ENCODE measurements at places on chromosomes 4 and X. TPM values are rescaled to one million over a fixed set of nuclear protein-coding genes. Genes with fewer than 3 reads are reported as not detected.

TTC29 gene
- not detected for total RNA-seq

RASSF6 gene
- total RNA-seq = 1.1 TPM

DNA sequence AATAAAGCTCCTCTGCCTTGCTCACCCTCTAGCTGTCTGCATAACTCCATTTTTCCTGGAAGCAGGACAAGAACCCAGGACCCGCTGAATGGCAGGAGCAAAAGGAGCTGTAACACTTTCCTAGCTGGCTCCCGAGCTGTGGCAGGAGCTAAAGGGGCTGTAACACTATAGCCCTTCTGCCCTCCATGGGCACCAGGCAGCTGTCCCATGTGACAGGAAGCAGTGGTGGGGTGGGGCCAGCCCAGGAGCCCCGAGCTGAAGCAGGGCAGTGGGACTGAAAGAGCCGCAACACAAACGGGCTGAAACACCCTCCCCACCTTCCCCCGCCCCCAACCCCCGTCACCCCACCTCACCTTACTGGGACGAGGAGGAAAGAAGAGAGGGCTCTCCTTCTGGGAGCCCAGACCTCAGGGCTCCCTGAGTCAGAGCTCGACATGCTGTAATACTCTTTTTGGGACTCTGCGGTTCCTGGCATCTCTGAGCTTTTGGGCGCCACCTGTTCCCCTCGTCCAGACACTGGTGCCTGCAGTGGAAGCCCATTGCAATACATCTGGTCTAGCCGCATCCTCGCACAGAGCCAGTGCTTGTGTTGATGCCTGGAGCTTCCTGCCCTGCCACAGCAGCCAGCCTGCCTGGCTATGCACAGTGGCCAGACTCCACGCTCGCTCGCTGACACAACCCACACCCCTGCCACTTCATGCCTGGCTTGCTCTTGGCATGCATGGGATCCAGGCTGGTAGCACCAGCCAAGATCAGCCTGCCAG lies 39.4 kb downstream of the PPM1K start:
- H3K36me3 ChIP-seq = no peaks in the 10 kb centered on the region
- no peak overlapping the region for H3K4me3 ChIP-seq
- no peak overlapping the region for H3K27ac ChIP-seq
- no peaks in the 10 kb centered on the region for H3K27me3 ChIP-seq

DNA sequence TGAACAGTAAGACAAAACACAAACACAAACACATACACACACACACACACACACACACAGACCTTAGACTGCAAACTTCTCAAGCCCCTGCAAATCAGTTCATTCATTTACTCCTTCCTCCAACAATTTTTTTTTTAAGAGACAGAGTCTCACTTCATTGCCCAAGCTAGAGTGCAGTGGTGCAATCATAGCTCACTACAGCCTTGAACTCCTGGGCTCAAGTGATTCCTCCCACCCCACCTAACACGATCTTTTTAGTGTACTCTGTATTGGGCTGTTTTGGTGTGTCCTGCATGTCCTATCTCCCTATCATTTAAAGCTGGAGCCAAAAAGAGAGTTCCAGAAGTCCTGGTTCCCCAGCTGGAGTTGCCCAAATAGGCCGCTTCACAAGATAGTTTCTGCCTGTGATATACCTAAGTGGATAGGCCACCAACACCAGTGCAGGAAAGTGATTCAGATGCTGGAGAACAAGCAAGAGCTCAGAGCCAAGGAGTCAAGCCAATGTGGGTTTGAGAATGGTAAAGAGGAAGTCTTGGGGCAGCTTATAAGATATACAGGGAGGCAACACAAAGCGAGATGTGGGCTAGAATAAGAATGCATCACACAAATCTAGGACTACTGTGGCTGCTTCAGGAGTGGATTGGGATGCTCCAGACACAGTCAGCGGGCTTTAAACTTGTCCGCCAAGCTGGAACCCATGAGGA lies 85.4 kb upstream of the RAPGEF2 start:
- no peak overlapping the region for H3K4me3 ChIP-seq
- H3K27me3 ChIP-seq = no peaks in the 10 kb centered on the region
- DNase-seq = no peak
- no peaks in the 10 kb centered on the region for H3K36me3 ChIP-seq
- H3K4me1 ChIP-seq = peaks cover 5% of the 10 kb centered on the region
- H3K27ac ChIP-seq = no peak overlapping the region

GRCh38 chrX:7444967-7445366 lies 297.0 kb upstream of the PUDP start:
- peak; percentile 59 for DNase-seq
- H3K4me1 ChIP-seq = peaks cover 13% of the 10 kb centered on the region
- H3K4me3 ChIP-seq = no peak overlapping the region
- no peaks in the 10 kb centered on the region for H3K27me3 ChIP-seq

UGT2B7 gene
- not detected for total RNA-seq

DUSP21 gene
- not detected for total RNA-seq

SAP30 gene
- 38.8 TPM for total RNA-seq

SMIM43 gene
- total RNA-seq = not detected

HS6ST2 gene
- 6.1 TPM for total RNA-seq

RPGR gene
- total RNA-seq = 9.3 TPM

- DNase-seq = no peak
- H3K27me3 ChIP-seq = no peaks in the 10 kb centered on the region
- H3K4me1 ChIP-seq = no peaks in the 10 kb centered on the region
Observed at GRCh38 chrX:149037281-149037870, 467.7 kb downstream of the IDS start.

- no peak overlapping the region for H3K4me3 ChIP-seq
- H3K27ac ChIP-seq = no peak overlapping the region
- DNase-seq = no peak
- H3K27me3 ChIP-seq = no peaks in the 10 kb centered on the region
- H3K4me1 ChIP-seq = no peaks in the 10 kb centered on the region
Observed at GRCh38 chr4:22435652-22436051, 80.2 kb downstream of the ADGRA3 start.

- H3K4me3 ChIP-seq = no peak overlapping the region
Observed at GRCh38 chr4:5956285-5957021, 61.8 kb downstream of the C4orf50 start.

ITGB1BP2 gene
- total RNA-seq = 0.75 TPM

- DNase-seq = peak; percentile 37
- H3K4me3 ChIP-seq = no peak overlapping the region
- peaks cover 24% of the 10 kb centered on the region for H3K4me1 ChIP-seq
- no peak overlapping the region for H3K27ac ChIP-seq
- H3K27me3 ChIP-seq = no peaks in the 10 kb centered on the region
Observed at GRCh38 chrX:41445781-41446358, 1.3 kb upstream of the NYX start.

- peaks cover 4% of the 10 kb centered on the region for H3K4me1 ChIP-seq
- no peak for DNase-seq
- H3K4me3 ChIP-seq = no peak overlapping the region
- peaks cover 38% of the 10 kb centered on the region for H3K27me3 ChIP-seq
- no peaks in the 10 kb centered on the region for H3K36me3 ChIP-seq
Observed at GRCh38 chr4:95551653-95552052, 2.9 kb upstream of the UNC5C start.

SPANXB1 gene
- total RNA-seq = 0.33 TPM

- no peak overlapping the region for H3K27ac ChIP-seq
- H3K4me1 ChIP-seq = no peaks in the 10 kb centered on the region
- peaks cover 3% of the 10 kb centered on the region for H3K36me3 ChIP-seq
- H3K4me3 ChIP-seq = no peak overlapping the region
Observed at GRCh38 chr4:55524844-55525571, 21.7 kb downstream of the CLOCK start.

- H3K27ac ChIP-seq = no peak overlapping the region
- no peak overlapping the region for H3K4me3 ChIP-seq
- no peaks in the 10 kb centered on the region for H3K36me3 ChIP-seq
- no peak for DNase-seq
Observed at GRCh38 chr4:104906276-104906675, 240.4 kb upstream of the TET2 start.

DNA sequence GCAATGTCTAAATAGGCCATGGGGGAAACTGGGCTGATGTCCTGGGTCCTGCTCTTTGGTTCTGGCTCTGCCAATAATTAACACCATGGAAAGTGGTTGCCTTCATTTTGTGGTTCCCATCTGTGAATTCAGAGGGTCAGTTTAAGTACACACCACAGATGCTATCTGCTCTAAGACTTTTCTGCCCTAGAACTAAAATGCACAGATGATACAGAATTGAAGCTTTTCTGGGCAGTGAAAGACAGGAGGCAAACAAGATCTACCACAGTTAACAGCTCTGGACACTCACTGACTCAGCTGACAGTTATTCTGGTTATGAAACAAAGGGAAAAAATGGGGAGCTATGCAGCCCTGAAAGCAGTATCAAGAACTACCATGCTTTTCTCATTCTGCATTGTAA lies 37.3 kb downstream of the APBB2 start:
- no peaks in the 10 kb centered on the region for H3K36me3 ChIP-seq
- no peaks in the 10 kb centered on the region for H3K27me3 ChIP-seq
- DNase-seq = peak; percentile 61
- H3K4me3 ChIP-seq = no peak overlapping the region

FATE1 gene
- not detected for total RNA-seq

DNA sequence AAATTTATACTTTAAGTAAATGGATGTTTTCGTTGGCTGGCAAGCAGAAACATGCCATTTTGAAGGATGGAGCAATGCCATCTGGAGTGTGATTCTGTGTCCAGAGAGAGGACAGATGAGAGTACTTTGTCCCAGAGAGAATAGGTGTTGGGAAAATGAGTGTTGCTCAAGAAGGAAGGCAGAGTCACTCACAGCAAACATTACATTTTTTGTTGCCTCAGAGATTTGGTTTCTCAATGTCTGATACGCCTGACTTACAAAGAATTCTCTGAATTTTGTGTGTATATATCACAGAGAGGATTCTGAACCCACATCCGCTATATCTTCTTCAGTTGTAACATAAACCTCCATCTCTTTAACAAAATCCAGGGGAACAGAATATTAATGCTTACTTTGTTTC lies 102.8 kb upstream of the PCDH18 start:
- peak; percentile 26 for DNase-seq
- no peaks in the 10 kb centered on the region for H3K4me1 ChIP-seq
- no peaks in the 10 kb centered on the region for H3K36me3 ChIP-seq
- no peak overlapping the region for H3K4me3 ChIP-seq
- no peaks in the 10 kb centered on the region for H3K27me3 ChIP-seq

- no peaks in the 10 kb centered on the region for H3K27me3 ChIP-seq
- H3K36me3 ChIP-seq = no peaks in the 10 kb centered on the region
- H3K4me3 ChIP-seq = no peak overlapping the region
- peak; percentile 60 for DNase-seq
Observed at GRCh38 chr4:127669691-127670090, 36.9 kb downstream of the INTU start.

DNA sequence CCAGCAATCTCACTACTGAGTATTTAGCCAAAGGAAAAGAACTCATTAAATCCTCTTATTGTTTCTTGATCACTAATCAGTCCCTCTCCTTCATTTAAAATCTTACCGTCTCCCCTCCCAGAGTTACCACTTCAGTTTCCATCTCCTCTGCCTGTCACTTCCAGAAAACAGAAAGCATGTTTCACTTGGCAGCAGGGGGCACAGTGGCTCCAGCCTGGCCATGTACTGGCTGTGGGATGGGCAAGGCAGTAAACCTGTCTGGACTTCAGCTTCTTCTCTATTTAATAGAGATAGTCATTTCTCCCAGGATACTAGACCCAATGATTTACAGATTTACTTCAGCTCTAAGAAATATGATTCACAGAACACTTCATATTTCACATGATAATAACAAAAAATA lies 63.2 kb downstream of the CD40LG start:
- H3K4me1 ChIP-seq = peaks cover 8% of the 10 kb centered on the region
- H3K27me3 ChIP-seq = no peaks in the 10 kb centered on the region
- peak overlapping the region; percentile 86 for H3K27ac ChIP-seq
- DNase-seq = peak; percentile 69
- no peak overlapping the region for H3K4me3 ChIP-seq

DNA sequence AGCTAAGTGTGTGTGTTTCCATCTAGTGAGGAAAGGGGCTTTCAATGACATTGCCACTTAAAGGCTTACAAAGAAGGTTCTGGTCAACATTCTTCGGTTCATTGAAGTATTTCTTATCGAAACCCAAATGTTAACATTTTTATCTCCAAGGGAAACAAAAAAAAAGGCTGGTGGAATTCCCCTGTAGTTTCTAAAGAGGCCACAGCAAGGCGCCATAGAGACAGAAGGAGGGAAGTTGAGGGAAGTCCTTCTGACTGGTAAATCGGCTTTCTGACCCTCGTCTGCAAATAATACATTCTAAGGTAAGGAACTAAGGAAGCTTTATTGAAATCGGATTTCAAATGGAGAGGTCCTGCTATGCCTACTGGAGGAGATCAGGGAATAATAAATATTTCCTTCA lies 1.7 kb upstream of the ZFP42 start:
- no peaks in the 10 kb centered on the region for H3K36me3 ChIP-seq
- peak; percentile 49 for DNase-seq
- H3K27me3 ChIP-seq = no peaks in the 10 kb centered on the region

DNA sequence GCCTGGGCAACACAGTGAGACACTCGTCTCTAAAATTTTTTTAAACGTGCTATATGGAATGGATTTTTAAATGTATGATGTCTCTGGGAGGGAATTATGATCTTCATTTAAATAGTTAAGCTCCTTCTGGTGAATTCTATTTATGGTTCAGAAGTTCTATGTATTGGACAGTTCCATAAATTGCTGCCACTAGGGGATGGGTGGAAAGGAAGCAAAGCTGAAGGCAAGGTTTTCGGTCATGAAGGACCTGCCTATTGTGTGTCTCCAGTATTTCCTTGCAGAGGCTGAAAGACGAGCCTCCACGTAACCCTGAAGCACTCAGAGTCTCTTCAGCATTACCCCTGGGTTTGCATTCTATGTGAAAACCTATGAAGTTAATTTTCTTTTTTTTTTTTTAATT lies 451.5 kb upstream of the FAT1 start:
- peak; percentile 7 for DNase-seq

GRCh38 chr4:145843148-145843547 lies 95.5 kb downstream of the ZNF827 start:
- H3K27me3 ChIP-seq = no peaks in the 10 kb centered on the region
- peaks cover 9% of the 10 kb centered on the region for H3K4me1 ChIP-seq
- peak; percentile 44 for DNase-seq
- H3K36me3 ChIP-seq = no peaks in the 10 kb centered on the region
- H3K4me3 ChIP-seq = no peak overlapping the region

PLXNB3 gene
- total RNA-seq = 27.3 TPM

DNA sequence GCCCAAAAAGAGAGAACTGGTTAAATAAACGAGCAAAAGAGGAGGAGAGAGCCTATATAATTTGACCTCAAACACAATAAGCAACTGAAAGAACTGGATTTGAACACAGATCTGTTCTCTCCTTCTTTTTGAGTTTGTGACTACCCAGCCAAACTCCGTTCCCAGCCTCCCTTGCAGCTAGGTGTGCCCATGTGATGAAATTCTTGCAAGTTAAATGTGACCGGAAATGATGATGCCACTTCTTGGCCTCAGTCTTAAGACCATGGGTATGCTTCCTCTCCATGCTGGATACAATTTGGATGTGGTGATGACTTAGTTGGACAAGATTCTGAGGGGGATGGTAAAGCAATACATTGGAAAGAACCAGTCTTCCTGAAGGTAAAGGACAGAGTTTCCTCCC lies 204.1 kb downstream of the PTTG2 start:
- peaks cover 42% of the 10 kb centered on the region for H3K4me1 ChIP-seq
- no peaks in the 10 kb centered on the region for H3K36me3 ChIP-seq
- peak overlapping the region; percentile 96 for H3K27ac ChIP-seq
- no peak for DNase-seq
- H3K27me3 ChIP-seq = no peaks in the 10 kb centered on the region
- no peak overlapping the region for H3K4me3 ChIP-seq

Data from PC-3 (cell line).